Fibroblast of the conjunctiva (primary cell): ENCODE measurements at places on chromosomes 1 and 21.

DNA sequence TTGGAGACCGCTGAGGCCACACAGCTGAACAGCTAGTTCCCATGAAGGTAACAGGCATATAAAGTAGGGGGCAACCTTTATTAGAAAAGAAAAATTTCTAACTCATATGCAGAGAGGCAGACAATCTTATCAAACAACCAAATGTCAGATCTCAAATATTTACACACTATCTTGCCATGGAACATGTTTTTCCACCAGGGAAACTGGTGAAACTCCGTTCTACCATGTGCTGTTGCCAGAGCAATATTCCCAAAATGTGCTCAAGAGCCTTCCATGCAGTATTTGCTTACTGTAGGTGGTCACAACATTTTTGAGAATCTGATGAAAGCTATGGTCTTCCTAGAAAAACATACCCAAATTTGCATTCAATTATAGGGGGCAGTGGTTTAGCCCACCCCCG, 143.4 kb upstream of the MAGI3 start:
- no peak for DNase-seq

- DNase-seq: no peak
These were observed 66.1 kb downstream of the SPATA6 start for GRCh38 chr1:48405940-48406339.

DNA sequence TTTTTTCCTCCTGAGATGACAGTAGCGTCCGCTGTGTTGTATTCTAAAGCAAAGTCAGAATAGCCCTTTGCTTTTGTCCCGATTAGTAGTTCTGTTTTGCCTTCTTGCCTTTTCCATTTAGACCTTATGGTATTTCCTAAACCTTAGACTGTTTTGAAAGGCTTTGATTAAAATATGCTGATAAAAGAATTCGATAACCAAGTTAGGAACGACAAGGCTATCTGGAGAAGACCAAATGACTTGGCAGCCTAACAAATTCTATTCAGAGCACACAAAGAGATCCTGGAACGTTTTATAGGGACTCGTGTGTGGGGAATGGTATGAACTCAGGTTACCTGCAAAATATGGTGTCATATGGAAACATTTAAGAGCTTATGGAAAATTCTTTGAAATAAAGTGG, 42.9 kb downstream of the NFIA start:
- no peak for DNase-seq

GRCh38 chr1:166017395-166017794, 149.4 kb downstream of the FAM78B start:
- DNase-seq: no peak

DNA sequence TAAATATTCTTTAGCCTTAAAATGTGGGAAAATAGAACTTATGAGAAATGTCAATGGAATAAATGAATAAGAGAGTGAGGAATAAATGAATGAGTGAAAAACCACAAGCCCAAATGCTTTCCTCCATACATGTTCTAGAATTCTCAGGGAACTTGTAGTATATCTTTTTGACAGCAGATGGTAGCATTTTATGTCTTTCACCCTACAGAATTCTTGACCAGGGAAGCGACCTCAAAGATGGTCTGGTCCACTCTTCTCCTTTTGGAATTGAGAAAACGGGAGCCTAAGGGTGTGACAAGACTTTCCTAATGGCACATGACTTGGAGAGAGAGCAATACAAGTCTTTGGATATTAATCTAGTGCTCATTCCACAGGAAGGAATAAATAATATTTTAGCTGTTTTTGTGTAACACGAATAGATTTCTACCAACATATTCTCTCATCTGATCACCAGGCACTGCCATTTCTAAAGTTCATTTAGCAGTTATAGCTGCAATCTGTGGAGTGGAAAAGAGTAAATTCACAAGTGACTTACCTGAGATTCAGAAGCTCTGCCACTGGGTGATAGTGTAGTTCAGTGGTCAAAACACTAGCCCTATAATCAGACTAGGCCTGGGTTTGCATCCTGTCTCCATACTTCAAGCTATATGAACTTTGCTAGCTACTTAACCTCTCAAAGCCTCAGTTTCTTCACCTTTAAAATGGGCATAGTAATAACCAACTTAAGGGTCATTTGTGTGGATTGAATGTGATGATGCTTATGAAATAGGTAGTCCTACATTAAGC, 15.0 kb upstream of the F5 start:
- DNase-seq: peak; percentile 10

DNA sequence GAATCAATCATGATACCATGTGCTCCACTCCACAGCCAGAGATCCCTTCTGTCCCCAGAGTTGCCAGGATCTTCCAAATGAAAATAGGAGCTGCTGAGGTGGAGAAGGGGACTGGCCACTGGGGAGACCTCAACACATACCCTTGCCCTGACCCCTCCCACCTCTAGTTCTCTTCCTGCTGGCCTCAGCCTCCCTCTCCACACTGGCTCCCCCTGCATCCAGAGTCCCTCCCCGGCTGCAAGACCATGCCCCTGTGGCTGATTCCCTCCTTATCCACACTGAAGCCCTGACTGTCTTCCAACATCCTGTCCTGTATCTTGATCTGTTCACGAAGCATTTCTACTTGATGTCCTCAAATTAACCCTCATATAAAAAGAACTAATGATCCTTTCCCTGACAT, 21.1 kb upstream of the CDK18 start:
- DNase-seq: no peak

GRCh38 chr21:31756787-31757186, 24.9 kb upstream of the SCAF4 start:
- DNase-seq: no peak

DNA sequence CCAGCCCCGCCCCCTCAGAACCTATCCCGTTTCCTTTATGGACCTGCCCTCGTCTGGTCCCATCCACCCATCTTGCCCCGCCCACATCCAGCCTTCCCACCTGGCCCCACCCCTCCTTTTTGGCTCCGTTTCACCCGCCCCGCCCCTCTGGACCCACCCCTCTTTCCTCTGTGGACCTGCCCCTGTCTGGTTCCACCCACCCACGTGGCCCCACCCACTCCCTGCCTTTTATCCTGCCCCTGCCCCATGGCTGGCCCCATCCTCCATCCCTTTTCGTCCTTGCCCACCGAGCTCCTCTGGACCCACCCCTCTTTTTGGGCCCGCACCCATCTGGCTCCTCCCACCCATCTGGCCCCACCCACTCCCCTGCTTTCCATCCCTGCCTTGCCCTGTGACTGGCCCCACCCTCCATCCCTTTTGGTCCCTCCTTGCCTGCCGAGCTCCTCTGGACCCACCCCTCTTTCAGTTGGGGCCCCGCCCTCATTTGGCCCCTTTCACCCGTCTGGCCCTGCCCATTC, 177.3 kb downstream of the CAMTA1 start:
- DNase-seq: no peak

GRCh38 chr1:194062962-194063361, 876.5 kb upstream of the B3GALT2 start:
- no peak for DNase-seq

DNA sequence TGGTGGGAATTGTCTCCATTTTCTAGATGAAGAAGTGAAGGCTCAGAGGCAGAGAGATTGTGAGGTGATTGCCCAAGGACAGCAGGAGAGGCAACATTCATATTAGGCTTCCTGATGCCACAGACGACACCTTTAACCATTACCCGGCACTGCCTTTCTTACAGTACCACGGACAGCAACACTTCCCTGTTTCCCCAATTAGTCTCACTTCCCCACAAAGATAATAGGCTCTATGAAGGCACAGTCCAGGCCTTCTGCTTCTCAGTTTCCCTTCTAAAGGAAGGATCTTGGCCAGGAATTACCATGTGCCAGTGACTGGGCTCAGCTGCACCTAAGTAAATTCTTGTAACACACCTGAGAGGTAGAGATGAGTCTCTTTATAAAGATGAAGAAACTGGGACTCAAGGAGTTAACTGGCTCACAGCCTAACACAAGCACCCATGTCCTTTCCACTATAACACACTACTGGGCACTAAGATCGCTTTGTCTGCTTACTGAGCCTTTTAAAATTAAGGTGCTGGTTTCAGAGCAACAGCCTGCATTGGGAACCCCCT, 9.6 kb downstream of the IGSF9 start:
- no peak for DNase-seq

GRCh38 chr1:206001476-206001888, 1.7 kb downstream of the RAB7B start:
- DNase-seq: peak; percentile 62

DNA sequence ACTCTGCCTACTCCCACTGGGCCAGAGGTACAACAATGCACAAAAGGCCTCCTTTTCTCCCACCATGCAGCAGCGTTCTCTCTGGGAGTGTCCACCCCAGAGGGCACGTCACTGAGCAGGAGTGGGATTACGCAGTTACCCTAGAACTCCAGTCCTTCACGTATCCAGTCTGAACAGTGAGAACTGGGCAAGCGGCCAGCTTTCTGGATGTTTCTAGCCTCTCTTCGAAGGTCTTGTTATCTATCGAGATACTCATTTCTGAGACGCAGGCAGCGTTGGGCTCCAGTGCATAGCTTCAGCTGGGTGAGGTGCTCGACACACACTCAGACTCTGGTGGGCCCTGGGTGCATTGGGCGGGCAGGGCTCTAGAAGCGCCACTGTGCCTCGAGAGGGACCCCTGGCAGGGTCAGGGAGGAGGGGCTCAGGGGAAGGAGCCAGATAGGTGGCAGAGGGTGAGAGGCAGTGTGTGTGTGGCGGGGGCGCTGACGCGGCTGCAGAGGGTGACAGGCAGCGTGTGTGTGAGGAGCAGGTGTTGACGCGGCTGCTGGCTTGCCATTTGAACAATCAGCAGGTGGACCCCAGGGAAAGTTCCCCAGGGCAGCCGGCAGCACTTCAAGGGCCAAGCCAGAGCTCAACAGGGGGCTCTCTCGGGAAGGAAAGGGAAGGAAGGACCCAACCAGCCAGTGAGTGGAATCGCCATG, 27.9 kb downstream of the PRDM15 start:
- no peak for DNase-seq

DNA sequence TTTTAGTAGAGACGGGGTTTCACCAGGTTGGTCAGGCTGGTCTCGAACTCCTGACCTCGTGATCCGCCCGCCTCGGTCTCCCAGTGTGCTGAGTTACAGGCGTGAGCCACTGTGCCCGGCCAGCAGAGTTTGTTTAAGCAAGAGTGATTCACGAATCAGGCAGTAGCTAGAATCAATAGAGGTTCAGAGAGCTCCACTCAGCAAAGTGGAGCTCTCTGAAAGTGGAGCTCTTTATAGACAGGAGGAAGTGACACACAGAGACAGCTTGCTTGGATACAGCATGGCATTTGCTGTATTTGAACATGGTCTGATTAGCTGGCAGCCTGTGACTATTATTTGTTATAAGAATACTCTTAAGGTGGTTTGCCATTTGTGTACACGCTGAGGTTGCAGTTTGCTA, 27.1 kb upstream of the CD34 start:
- DNase-seq: no peak

- no peak for DNase-seq
These were observed 115.9 kb downstream of the HUNK start for GRCh38 chr21:31988492-31989290.

DNA sequence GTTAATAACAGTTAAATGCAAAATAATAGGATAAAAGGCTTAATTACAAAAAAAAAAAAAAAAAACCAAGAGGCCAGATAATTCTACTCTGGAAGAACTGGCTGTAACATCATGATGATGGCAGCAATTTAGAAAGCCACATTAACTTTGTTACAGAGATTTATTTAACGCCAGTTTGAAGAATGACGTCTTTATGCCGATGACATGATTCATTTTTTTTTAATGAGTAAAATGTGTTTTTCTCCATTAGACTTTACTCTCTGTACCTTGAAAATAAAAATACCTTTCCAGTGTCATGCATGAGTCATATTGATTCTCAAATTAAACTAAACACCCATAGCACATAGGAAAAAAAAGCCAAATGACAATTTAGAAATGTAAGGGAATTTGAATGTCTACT, 226.1 kb downstream of the RGS7 start:
- no peak for DNase-seq

GRCh38 chr1:174258148-174258550, 98.8 kb downstream of the RABGAP1L start:
- DNase-seq: peak; percentile 6

GRCh38 chr1:12339811-12340543, 110.1 kb downstream of the VPS13D start:
- DNase-seq: no peak

GRCh38 chr1:67644566-67644965, 40.4 kb upstream of the GADD45A start:
- no peak for DNase-seq

DNA sequence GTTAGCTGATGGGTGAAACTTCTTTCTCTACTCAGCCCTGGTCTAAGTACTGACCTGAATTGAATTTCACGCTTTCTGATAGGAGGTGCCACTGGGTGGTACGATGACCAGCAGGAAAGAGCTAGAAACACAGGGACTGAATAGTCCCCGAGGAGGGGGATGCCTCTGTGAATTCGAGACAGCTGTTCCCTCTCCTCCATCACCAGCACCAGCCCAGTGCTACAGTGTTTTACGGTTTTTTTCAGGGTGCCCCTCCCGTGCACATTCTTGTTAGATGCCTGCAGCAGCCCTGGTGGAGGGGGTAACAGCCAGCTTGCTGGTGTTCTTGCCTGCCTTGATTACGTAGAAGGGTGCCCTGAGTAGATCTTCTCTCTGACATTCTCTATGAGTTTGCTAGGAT, 7.1 kb downstream of the HUNK start:
- no peak for DNase-seq

DNA sequence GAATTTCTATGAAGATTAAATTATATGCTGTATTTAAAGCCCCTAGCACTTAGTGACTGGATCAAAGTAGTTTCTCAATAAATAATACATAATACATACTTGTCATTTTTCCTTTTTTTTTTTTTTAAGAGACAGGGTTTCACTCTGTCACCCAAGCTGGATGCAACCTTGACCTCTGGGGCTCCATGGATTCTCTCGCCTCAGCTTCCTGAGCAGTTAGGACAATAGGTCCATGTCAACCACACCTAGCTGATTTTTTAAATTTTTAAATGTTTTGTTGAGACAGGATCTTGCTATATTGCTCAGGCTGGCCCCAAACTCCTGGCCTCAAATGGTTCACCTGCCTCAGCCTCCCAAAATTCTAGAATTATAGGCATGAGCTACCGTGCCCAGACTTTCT, 5.9 kb downstream of the ACADM start:
- no peak for DNase-seq

DNA sequence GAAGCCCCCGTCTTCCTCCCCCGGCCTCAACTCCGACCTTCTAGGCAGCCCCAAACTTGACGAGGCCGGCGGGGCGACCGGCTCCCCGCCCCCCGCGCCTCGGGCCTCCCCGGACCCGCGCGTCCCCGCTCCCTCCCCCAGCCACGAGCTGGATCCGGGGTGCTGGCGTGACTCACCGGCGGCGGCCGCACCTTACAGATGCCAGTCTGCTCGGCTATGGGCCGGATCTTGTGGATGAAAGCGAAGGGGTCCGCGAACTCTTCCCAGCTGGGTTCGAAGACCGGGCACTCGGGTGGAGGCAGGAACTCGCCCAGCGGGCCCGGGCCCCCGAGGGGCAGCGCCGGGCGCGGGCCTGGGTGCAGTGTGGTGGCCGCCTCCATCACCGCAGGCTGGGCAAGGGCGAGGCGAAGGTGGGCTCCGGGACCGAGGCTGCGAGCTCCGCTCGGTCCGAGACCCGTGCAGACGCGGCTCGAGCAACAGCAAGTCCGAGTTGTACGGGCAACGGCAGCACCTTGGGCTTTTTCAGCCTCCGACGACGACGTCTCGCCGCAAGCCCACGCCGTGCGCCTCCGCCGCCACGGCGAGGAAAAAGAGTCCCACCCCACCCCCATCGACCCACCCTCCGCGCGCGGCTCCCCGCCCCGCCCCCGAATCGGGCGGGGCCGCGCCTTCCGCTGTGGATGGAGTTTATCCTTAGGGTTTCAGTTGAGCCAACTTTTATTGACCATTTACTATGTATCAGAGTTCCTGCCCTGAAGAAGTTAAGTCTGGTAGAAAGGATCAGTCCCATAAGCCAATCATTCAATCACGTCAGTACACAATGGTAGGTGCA, at the start of gene KDM5B:
Gene KDM5B, minus strand, starts transcription at position 496 of the 832 bp plus-strand sequence. Its CDS starts 116 bp downstream, at position 380.
- DNase-seq: peak; percentile 56

- no peak for DNase-seq
These were observed 37.4 kb upstream of the HSD17B7 start for GRCh38 chr1:162753001-162753658.
